ENCODE measurements at places on chromosomes 5 and 9.

- no peak for DNase-seq
These were observed 129.1 kb downstream of the MACROH2A1 start for GRCh38 chr5:135269931-135270421.

DNA sequence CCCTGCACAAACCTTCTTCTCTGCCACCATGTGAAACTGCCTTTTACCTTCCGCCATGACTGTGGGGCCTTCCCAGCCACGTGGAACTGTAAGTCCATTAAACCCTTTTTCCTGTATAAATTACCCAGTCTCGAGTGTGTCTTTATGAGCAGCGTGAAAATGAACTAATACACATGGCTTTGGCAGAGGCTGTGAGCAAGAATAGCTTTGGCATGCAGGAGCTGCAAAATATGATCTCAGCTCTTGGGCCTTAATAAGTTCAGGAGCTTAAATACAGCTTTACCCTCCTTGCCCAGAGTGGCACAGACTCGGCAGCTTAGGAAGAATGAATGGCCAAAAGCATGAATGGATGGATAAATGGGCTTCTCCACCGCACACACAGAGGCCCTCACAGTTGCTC is 15.7 kb upstream of the SLC36A1 start:
- no peak for DNase-seq

DNA sequence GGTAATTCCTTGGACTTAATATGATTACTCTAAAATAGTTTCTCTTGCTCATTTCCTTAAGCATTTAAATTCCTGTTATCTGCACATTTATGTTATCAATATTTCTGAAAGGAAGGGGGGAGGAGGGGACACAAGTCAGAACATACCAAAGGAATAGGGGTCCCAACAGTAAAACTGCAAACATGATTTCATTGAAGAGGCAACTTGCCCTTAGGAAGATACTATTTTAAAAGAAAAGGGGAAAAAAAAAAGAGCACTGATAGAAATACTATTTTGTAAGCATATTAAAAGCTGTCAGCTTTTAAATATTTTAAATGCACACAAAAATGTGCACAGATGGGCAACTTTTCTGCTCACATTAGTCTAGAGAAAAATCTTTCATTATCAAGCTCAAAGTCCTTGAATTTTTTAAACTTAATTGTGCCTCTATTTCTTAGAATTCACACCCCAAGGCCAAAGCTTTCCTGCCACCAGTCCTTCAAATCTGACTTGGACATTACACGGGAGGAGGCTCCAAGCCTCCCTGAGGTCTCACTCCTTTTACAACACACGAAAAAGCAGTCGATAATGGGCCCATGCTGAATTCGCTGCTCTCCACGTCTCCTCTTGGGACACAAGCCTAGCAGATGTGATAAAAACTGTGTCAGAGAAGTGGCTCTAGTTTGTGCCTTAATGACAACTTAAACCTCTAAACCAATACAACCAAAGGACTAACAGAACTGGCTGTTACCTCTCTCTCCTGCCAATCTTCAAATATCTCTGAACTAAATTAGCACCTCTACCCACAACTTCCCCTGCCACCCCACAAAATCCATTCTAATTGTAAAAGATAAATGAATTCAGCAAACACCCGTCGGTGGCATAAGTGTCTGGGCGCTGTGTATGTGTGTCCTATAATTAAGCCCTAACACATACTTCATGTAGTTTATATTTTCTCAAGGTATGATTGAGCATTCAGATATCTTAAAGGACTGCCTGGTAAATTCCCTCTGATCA is 154.3 kb downstream of the DENND1A start:
- DNase-seq, result no peak

DNA sequence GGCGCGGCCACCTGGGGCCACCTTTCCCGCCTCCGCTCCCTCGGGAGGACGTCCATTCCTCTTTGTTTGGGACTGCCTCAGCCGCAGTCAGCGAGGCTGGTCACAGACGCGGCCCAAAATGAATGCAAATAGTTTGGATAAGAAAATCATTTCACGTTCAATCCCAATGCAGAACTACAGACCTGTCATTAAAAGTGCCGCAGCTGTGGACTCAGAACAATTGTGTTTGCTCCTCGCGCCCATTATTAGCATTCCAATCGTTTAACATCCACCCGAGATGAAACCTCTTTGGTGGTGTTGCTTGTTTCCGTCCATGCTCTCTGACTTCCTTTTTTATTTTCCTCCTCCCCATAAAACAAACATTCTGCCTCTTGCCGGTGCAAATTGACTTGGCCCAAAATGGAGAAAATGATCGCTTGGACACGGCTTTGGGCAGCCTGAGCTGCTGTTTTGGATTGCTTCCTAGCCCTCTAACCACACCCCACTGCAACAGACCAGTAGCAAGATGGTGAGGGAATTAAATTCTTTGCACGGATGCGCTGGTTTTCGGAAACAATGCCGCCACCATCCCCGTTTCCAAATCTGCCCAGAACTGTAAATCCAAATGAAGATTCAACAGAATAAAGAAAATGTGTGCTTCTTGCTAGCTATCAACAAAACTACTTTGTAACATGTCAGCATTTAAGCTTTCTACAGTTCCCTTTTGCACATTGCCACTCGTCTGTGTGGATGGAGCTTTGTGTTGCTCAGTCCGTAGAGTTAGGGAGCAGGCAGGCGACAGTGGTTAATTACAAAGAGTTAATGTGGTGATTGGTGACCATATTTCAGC is 784 bp downstream of the NLN start:
- peak; percentile 46 for DNase-seq

GRCh38 chr5:155983954-155984353 is 343.0 kb upstream of the SGCD start:
- no peak for DNase-seq

DNA sequence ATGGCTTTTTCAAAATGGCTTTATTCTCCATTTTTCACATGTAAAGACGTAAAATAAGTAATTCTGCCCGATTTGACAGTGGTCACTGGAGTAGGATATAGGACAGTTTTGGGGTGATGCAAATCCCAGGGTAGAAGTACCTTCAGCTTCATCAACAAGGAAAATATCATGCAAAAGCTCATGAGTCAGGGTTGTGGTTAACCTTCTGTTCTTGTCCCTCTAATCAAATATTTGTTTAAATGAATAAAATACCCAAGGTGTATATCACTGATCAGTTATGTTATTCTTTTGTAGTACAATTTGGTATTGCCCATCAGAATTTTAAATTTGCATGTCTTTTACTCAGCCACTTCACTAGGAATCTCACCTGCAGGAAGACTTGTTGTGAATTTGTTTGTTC is 40.0 kb downstream of the FBXL7 start:
- no peak for DNase-seq

- no peak for DNase-seq
These were observed 364.9 kb downstream of the ICE1 start for GRCh38 chr5:5787373-5787772.

DNA sequence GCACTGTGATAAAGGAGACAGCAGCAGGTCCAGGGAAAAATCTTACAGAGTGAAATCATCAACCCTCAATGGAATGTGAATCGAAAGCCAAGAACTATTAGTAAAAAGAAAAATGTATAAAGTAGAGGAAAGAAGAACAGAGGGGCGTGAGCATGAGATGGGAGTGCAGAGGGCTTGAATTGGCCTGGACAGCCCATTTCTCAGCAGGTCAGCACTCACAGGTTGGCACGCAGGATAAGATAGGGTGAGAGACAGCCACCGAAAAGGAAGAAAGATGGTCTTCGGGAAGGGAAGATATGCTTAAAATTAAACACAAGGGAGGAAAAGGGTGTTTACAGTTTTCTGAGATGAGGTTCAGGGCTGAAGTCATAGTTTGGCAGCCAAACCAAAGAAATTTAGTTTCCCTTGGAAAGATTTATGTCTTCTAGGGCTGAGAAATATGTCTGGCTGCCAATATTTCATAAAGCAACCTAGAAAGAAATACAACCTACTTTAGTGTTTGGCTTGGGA is 524.7 kb downstream of the SPATA31D1 start:
- no peak for DNase-seq

Measured in putamen (tissue), 1 donor.